Thoracic aorta (tissue), 2 donors: ENCODE measurements at places on chromosomes 16 and 17.

- DNase-seq: no peak
Measured at GRCh38 chr16:56911771-56912571, 20.0 kb upstream of the HERPUD1 start.

DNA sequence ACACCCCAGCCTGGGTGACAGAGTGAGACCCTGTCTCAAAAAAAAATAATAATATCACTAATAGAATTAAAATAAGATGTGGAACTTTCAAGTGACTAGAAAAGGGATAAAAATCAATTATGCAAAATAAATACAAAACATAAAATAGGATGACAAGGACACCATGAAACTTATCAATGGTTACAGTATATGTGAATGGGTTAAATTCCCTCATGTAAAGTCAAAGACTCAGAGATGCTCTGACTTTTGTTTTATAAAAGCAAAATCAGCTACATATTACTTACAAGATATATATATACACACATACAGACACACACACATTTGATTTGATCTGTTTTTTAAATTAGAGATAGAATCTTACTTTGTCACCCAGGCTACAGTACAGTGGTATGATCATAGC lies 33.5 kb upstream of the SCNN1B start:
- no peak for DNase-seq

- no peak for DNase-seq
Measured at GRCh38 chr16:47244206-47244605, 100.5 kb upstream of the NETO2 start.

DNA sequence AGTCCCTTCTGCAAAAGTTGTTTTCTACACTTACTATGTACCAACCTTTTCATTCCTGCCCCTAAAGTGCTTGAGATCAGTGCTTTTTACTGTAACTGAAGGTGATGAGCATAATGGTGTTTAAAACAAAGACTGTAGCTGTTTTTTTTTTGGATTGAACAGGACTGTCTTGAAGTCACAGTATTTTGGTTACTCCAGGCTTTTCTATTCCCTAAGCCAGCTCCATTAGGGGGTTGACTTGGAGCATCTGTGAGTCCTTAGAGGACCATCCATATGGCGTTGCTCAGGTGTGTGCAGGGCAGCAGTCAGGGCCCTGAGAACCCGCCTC lies 29.0 kb upstream of the LGALS9 start:
- no peak for DNase-seq

- DNase-seq: no peak
Measured at GRCh38 chr16:7492122-7492521, 159.5 kb downstream of the RBFOX1 start.

- DNase-seq: peak; percentile 48
Measured at GRCh38 chr17:27244491-27245223, 49.3 kb upstream of the WSB1 start.

- no peak for DNase-seq
Measured at GRCh38 chr17:11387610-11388009, 146.6 kb downstream of the SHISA6 start.

- DNase-seq: no peak
Measured at GRCh38 chr17:82897514-82898249, 57.9 kb upstream of the ZNF750 start.

DNA sequence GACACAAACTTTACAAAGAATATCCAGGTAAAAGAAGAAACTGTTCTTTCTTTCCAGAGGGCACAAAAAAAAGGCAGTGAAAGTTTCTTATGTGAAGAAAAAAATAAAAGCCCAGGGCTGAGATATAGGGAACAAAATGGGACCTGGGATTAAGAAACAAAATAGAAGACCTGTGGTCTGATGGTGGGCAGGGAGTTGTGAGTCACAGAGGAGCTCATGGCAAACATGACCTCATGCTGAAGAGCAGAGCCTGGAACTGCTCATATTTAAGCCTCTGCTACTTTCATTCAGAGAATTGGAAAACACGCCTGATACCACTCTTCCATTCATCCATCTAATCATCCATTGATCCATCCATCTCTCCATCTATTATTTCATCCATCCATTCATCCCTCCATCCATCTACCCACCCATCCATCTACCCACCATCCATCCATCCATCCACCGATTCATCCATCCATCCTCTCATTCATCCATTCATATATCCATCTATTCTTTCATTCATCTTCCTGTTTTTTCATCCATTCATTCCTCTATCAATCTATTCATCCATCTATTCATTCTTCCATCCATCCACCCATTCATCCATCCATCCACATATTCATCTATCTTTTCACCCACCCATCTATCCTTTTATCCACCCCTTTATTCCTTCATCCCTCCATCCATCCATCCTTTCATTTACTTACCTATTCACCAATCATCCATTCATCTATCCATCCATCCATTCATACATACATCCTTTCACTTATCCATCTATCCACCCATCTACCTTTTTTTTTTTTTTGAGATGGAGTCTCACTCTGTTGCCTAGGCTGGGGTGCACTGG lies 30.0 kb downstream of the WFDC1 start:
- DNase-seq: no peak

- DNase-seq: no peak
Measured at GRCh38 chr17:44766409-44767038, 7.7 kb downstream of the ADAM11 start.

DNA sequence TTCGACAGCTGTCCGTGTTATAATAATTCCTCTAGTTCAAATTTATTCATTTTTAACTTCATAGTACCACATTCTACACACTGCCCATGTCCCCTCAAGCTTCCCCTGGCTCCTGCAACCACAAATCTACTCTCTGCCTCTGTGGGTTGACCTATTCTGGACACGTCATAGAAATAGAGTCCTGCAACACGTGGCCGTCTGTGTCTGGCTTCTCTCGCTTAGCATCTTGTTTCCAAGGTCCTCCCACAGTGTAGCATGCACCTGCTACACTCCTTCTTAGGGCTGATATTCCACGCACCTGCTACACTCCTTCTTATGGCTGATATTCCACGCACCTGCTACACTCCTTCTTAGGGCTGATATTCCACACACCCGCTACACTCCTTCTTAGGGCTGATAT lies 16.5 kb downstream of the SCGB1C2 start:
- no peak for DNase-seq

- DNase-seq: no peak
Measured at GRCh38 chr17:73969956-73970355, 233.5 kb upstream of the RPL38 start.

- DNase-seq: no peak
Measured at GRCh38 chr17:28612936-28613872, 781 bp downstream of the RSKR start.

GRCh38 chr17:39863918-39864746 lies at the start of gene IKZF3:
Gene IKZF3 (minus strand): TSS chr17:39864312. CDS start chr17:39864126, 186 bp downstream.
- DNase-seq: no peak
